ENCODE measurements at places on chromosomes 6 and 20.

DNA sequence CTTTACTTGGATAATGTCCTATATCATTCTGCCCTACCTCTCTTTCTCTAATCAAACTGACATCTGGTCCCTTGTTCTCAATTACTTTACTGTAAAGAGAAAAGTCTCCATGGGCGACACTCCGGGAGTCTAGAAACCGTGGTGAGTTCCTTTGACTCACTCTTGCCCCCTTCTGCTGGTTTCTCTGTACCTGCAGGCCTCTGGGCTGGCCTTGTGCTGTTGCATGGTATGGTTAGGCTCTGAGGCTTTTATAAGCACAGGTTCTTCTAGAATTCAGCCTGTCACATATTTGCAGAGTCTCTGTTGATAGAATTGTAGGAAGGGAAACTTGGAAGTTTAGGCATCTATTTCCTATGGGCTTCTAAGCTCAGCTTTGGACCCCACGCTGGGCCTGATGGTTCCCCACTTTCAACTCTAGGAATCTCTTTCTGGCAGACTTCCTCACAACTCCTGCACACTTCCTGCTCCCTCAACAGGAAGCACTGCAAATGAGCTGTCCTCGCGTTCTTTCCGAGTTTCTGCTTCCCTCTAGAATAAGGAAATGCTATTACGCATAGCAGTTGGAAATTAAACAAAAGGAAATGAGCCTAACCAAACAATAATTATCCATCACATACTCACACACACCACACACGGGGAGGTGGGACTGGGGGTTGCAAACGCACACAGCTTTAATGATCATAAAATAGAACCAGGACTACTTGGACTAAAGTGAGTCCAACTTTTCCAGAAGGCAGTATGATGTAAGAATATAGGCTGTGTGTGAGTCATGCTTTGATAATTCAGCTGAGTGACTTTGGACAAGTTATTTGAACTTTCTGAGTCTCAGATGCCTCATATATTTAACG, 683.3 kb downstream of the QKI start:
- no peak for DNase-seq

- no peak for DNase-seq
Measured at GRCh38 chr20:33480048-33480447, 9.8 kb upstream of the CBFA2T2 start.

DNA sequence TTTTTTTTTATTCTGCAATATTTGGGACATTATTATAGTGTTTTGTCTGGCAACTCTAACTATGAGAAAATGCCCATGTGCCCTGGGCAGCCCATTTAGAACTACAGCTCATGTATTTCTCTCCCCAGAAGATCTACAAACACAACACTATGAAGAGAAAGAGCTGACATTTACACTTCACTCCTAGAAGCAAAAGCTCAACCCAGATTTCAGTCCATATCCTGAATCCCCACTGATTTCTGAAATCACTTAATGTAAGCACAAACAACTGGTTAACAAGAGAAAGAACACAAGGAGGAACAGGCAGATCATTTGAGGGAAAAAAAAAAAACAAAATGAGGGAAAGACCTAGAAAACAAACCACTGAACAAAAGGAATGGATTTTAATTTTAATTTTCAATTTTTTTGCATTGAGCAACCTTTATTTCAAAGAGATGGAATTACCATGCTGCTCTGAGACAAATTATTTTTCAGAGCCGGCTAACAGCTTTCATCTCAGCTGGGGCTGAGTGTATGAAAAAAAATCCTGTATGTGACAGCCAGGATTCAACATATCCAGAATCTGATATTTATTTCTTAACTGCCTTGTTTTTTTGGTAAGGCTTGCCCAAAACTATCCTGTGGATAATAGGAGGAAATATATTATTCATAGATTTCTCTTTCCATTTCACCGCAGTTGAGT, 32.5 kb downstream of the KIAA0319 start:
- DNase-seq, result no peak

GRCh38 chr6:12546410-12547002, 170.1 kb upstream of the PHACTR1 start:
- DNase-seq, result peak; percentile 67

GRCh38 chr6:43468748-43469681, 8.4 kb upstream of the TJAP1 start:
- DNase-seq, result no peak

DNA sequence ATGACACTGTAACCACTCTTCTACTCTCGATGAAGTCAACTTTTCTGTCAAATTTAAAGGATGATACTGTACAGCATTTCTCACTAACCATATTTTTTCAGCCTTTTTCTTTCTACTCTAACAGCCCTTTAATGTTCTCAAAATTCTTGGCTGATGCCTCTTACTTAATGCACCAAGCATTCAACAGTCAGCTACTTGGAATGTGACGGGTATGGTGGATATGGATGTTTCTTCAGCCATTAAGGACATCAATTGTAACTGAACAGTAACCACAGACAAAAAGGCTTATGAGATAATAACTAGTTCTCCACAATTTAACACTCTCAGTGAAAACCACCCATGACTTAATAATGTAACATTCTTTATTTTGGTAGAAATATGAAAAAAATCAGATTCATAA, 467.2 kb upstream of the ZNF337 start:
- DNase-seq, result peak; percentile 93

- DNase-seq, result no peak
Measured at GRCh38 chr6:70351461-70351860, 48.6 kb upstream of the COL9A1 start.

GRCh38 chr6:108492131-108492766, 68.5 kb upstream of the FOXO3 start:
- DNase-seq, result peak; percentile 57

- DNase-seq, result no peak
Measured at GRCh38 chr6:106973018-106973835, 1.3 kb downstream of the CD24 start.

- DNase-seq, result peak; percentile 75
Measured at GRCh38 chr6:118537574-118537973, 10.5 kb upstream of the PLN start.

DNA sequence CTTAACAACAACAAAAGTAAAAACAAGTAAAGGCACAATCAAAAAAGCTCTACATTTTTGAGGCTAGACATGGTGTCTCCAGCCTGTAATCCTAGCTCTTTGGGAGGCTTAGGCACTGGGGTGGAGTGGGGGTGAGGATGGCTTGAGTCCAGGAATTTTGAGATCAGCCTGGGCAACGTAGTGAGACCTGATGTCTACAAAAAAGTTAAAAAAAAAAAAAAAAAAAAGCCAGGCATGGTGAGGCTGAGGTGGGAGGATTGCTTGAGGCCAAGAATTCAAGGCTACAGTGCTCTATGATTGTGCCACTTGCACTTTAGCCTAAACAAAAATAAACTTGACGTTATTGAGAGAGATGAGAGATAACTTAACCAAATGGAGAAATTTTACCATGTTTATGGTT, 60.1 kb downstream of the QKI start:
- no peak for DNase-seq

GRCh38 chr20:34058831-34059230, 53.2 kb downstream of the EIF2S2 start:
- DNase-seq, result peak; percentile 32

- no peak for DNase-seq
Measured at GRCh38 chr6:100877851-100878250, 3.3 kb downstream of the ASCC3 start.

DNA sequence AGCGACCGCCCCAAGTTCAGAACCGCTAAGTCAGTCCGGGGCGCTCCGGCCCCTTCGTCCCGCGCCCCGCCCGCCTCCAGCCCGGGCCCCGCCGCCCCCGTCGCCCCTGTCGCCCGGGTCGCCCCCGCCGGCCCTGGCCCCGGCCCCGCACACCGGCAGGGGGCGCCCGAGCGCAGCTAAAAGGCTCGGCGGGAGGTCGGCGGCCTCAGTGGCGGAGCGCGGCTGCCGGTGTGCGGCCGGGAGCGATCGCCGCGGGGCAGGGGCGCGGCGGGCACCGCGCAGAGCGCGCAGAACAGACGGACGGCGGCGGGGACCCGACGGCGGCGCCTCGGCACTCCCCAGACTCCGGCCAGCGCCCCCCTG, at the start of gene FNDC1:
Gene FNDC1 (plus strand): TSS at position 208 of the 363 bp plus-strand sequence. CDS start 197 bp downstream, outside the sequence.
- DNase-seq, result no peak

- DNase-seq, result no peak
Measured at GRCh38 chr6:125701354-125701668, 48.1 kb upstream of the HEY2 start.

DNA sequence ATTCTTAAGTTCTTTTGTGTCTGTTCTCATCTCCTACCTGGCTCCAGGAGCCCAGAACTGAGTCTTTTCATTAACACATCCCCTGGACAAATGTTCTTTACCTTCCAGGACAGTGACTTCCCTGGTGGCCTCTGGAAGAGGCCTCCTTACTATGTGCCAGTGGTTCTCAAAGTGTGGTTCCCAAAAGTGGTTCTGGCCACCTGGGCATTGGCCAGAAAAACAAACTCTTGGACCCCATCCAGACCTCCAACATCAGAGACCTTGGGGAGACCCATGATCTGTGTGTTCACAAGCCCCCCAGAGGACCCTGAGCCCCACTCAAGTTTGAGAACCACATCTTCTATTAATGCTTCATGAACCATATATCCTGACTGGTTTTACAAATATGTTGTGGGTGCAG, 7.2 kb upstream of the VSX1 start:
- no peak for DNase-seq

- peak; percentile 97 for DNase-seq
Measured at GRCh38 chr20:25390538-25391528, at the start of gene ABHD12. ABHD12 (minus strand) TSS chr20:25390835; CDS start chr20:25390703, 132 bp downstream.

GRCh38 chr20:46073443-46073842, 16.3 kb downstream of the NCOA5 start:
- no peak for DNase-seq

- no peak for DNase-seq
Measured at GRCh38 chr6:115909923-115910546, 150.7 kb downstream of the FRK start.

GRCh38 chr20:14219801-14220461, 117.5 kb downstream of the FLRT3 start:
- DNase-seq, result no peak
